ENCODE measurements at places on chromosomes 11 and 22.

- DNase-seq, result no peak
Observed at GRCh38 chr22:46087816-46088277, 62.5 kb upstream of the PPARA start.

- DNase-seq, result no peak
Observed at GRCh38 chr11:2991452-2992233, 486 bp downstream of the NAP1L4 start.

DNA sequence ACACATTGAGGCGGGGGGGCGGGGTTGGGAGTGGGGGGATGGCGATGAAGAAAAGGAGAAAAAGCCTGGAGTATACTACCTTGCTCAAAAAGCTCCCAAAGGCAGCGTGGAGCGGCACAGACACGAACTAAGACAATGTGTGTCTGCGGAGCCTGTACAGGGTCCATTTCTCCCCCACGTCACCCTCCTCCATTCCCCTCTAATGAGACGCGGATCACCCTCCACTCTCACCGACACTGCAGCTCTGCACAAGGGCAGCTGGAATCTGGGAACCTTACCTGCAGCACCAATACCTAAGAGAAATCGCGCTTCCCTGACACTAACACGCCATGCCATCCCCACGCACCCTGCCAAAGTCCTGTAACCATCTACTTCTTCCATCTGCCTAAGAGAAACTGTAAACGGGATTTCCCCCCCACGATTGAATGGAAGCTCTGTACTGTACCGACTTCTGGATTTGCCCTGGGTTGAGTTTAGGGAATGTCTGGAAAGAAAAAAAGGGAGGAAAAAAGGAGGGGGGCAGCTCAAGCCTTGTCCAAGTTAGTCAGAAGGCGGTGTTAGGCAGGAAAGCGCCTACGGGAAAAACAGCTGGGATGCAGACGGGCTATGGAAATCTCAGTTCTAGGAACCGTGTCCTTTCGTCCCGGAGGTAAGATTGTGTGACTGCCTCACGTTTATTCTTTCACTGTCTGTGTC is 125.7 kb upstream of the C11orf58 start:
- no peak for DNase-seq

DNA sequence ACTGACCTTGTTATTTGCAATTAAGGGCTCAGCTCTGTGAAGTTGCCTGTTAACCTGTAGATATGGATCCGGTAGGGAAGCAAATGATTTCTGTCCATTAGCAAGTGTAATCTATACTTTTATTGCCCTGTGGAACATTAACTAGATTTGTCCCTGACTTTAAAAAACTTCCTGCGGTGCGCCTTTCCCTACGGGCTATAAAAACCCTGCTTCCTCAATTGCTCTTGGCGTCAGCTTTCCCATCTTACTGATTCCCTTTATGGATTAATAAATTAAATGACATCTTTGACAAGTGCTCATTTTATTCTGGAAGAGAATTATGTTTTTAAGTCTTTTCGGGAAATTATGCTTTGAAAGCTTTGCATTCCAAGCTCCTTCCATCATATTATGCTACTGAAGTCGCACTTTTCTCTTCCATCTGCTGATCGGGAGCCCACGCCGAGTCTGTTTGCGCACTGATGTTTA is 18.3 kb upstream of the CLMP start:
- no peak for DNase-seq

GRCh38 chr22:38203090-38203810 is 1.5 kb downstream of the MAFF start:
- peak; percentile 21 for DNase-seq

DNA sequence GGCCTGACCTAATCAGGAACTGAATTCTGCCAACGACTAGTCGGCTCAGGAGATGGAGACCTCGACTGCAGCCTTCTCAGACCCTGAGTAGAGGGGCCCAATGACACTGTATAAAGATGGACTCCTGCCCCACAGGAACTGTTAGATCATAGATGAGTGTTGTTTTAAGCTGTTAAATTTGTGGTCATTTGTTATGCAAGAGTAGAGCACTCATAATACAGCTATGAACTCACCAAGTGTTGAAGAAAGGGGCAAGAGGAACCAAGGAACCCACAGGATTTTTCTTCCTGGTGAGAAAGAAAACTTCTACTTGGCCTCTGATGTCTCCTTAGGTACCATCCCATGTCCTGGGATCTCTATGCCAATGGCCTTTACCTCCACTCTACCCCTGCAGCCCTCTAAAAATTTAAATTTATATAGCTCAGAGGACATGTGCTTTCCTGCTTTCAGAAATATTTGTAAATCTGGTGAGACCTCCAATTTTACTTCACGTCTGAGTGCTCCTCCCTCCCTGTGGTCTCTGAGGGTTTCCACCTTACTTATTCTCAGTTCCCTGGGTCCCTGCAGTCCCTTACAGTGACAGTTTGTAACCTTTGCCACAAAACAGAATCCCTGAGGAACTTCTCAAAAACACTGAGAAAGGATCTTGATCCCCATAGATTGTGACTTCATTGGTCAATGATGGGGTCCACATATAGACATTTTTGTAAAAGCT is 256.3 kb upstream of the ARHGAP20 start:
- DNase-seq, result no peak

GRCh38 chr22:20615021-20615420 is 107.6 kb downstream of the MED15 start:
- DNase-seq, result no peak

DNA sequence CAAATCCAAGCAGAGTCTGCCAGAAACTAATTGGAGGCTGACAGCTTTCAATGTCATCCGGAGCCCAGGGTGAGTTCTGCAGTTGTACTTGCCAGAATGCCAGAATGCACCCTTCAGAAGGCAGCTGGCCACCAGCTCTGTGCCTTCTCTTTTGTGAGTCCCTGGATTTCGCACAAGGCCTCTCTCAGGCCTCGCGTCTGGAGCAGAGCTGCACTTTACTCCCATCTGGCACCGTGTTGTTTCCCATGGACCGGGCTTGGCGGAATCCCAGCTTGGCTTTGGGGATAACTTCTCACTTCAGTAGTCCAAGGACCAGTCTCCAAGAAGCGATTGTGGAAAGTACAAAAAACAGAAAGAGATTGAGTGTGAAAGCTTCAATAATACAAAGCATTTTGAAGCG is 451.3 kb upstream of the KIRREL3 start:
- no peak for DNase-seq

- DNase-seq, result no peak
Observed at GRCh38 chr22:35134637-35135036, 68.7 kb downstream of the ISX start.

DNA sequence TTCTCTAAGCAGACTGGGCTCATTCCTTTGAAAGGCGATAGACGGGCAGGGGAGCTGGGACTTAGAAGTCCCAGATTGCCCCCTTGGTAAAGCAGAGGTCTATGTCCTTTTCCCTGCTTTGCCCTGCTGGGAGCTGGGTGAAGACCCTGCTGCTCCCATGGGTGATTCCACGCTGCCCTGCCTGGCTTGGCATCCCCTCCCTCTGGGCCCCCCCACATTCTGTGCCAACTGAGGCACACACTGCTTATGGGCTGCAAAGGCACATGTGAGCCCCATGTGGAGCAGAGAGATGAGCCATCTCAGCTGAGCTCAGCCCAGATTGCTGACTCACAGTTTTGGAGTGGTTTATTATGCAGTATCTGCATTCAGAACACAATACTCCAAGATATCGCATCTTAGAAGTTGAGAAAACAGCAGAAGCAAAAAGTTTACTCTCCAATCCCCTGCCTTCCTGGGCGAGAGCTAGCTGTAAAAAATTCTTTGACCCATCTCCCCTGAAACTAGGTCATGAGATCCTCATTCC is 127.2 kb downstream of the ST3GAL4 start:
- DNase-seq, result no peak

DNA sequence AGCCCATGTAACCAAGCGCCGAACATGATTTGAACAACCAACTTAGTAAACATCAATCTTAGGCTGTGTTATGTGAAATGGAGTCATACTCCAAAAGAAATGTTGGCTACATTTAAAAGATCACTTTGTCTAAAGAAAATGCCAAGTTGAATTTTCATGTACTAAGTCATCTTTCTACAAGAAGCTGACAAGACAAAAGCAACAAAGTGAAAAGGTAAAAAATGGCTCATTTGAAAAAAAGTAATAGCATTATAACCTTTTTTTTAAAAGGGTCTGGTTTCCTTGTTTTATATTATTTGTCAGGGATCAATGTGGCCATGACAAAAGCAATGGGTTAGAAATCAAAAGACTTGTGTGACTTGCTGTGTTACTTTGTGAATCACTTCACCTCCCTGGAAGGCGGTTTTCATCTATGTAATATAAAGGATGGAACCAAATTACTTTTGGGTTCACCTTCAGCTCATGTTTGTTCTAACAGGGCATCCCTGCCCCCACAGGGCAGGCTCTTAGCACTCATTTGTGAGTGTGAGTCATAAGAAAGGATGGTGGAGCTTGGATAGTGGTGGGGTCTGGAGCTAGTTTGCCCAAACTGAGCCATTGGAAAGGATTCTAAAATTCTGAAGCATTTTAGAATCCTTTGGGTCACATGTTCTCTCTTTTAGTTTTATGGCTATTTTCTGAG is 131.9 kb upstream of the MTMR2 start:
- peak; percentile 39 for DNase-seq
